ENCODE measurements at places on chromosomes 13 and 19. TPM values are rescaled to one million over a fixed set of nuclear protein-coding genes. Genes with fewer than 3 reads are reported as not detected.

LRRC25 gene
- total RNA-seq: 3.9 TPM

DNA sequence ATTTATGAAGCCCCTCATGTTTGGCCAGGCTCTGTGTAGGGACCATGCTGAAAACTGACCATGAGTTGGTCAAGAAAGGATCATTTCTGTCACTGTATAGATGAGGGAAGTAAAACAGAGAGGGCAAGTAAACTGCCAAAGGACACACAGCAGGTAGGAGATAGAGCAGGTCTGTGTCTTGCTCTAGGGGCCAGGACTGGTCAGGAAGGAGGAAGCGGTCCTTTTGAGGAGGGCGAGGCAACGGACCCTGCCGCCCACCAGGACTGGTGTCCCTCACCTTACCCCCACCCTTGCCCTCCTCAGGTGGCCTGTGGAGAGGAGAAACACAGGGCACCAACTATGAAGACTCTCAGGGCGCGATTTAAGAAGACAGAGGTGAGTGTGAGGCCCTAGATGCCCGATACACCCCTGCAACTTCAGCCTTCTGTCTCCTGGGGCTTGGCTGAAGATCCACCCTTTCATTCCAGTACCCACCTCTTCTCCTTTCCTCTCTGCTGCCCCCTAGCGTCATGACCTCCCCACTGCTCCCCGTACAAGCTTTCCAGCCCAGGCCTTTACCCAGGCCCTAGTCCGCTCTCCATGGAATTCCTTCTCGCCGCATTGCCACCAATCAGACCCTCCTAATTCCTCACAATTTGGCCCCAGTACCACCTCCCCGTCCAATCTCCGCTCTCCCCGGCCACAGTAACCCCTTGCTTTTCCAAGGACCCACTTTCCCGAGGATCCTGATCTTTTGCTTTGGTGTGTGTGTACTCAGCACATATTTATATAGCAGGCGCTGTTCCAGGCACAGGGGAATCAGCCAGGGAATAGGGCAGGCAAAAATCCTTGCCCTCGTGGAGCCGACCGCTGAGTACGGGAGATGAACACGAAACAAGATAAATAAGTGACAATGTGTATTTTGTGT, 3.9 kb downstream of the ANKRD24 start:
- H3K36me3 ChIP-seq: no peaks in the 10 kb centered on the region
- H3K4me1 ChIP-seq: peaks cover 14% of the 10 kb centered on the region
- no peaks in the 10 kb centered on the region for H3K27me3 ChIP-seq

OVOL3 gene
- not detected for total RNA-seq

- no peak overlapping the region for H3K27ac ChIP-seq
- H3K27me3 ChIP-seq: no peaks in the 10 kb centered on the region
- no peaks in the 10 kb centered on the region for H3K4me1 ChIP-seq
Observed at GRCh38 chr19:14015524-14016035, 9.5 kb upstream of the RFX1 start.

DNA sequence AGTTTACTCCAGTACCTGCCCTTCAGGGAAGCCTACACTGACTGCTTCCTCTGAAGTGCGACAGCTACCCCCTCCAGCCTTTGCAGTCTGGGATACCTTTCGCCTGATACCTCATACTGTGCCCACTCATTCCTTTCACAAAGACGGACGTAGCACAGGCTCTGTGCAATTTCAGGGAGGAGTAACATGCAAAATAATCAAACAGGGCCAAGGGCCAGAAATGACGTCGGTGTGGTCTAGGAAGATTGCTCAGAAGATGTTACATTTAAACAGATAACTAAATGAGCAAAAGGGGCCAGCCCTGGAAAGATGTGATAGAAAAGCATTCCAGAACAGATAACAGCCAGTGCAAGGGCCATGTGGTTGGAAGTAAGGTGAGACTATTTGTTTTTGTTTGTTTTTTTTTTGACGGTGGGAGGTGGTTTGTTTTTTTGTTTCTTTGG, 6.6 kb upstream of the DDX39A start:
- H3K27ac ChIP-seq: no peak overlapping the region
- H3K4me1 ChIP-seq: no peaks in the 10 kb centered on the region
- H3K27me3 ChIP-seq: no peaks in the 10 kb centered on the region

DNA sequence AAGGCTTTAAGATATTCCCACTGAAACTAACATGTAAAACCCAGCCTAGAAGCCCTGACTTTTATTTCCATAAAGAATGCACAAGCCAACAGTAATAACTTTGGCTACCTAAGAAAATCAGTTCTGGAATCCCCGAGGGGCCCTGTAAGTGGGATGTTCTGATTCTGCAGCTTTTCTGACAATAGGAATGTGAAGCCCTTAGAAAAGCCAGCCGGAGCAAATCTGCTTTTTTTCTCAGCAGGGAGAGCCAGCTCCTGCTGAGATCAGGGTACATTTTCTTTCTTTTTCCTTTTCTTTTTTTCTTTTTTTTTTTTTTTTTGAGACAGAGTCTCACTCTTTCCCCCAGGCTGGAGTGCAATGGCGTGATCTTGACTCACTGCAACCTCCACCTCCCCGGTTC, 8.0 kb upstream of the GARRE1 start:
- no peaks in the 10 kb centered on the region for H3K36me3 ChIP-seq
- H3K4me3 ChIP-seq: no peak overlapping the region
- no peak overlapping the region for H3K27ac ChIP-seq
- no peaks in the 10 kb centered on the region for H3K27me3 ChIP-seq
- no peak for DNase-seq

- no peak for DNase-seq
- H3K4me3 ChIP-seq: no peak overlapping the region
- H3K4me1 ChIP-seq: no peaks in the 10 kb centered on the region
- no peak overlapping the region for H3K27ac ChIP-seq
- no peaks in the 10 kb centered on the region for H3K36me3 ChIP-seq
- no peaks in the 10 kb centered on the region for H3K27me3 ChIP-seq
Observed at GRCh38 chr13:90375851-90376250, 971.6 kb upstream of the MIR17HG start.

DNA sequence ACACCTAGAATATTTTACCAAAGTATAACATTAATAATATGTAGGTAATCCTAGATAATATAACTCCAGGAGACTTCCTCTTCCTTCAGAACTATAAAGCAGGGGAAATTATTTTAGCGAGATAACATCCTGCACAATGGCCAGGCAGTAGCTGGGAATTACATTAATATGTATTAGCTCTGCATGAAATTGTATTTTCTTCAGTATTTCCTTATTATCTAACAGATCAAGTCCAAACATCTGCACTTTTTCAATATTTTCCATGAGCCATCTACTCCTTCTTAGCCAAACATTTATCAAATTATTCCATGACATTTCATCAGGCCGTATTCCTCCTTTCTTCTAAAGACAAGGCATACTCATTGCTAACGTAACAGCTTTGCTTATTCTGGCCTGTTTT, 98.8 kb upstream of the PCDH9 start:
- H3K4me3 ChIP-seq: no peak overlapping the region
- no peaks in the 10 kb centered on the region for H3K4me1 ChIP-seq
- no peaks in the 10 kb centered on the region for H3K36me3 ChIP-seq
- no peaks in the 10 kb centered on the region for H3K27me3 ChIP-seq
- DNase-seq: no peak
- H3K27ac ChIP-seq: no peak overlapping the region

MAN2B1 gene
- total RNA-seq: 49.1 TPM

ZNF100 gene
- total RNA-seq: 5.4 TPM

LGALS4 gene
- total RNA-seq: not detected

PIAS4 gene
- total RNA-seq: 14.0 TPM

- H3K4me1 ChIP-seq: peaks cover 75% of the 10 kb centered on the region
- no peak overlapping the region for H3K4me3 ChIP-seq
Observed at GRCh38 chr13:21053231-21053630, 8.2 kb downstream of the LATS2 start.

GRCh38 chr13:25214491-25215252, 42.6 kb upstream of the AMER2 start:
- no peak for DNase-seq
- no peaks in the 10 kb centered on the region for H3K27me3 ChIP-seq
- no peak overlapping the region for H3K4me3 ChIP-seq
- no peaks in the 10 kb centered on the region for H3K36me3 ChIP-seq
- H3K4me1 ChIP-seq: peaks cover 7% of the 10 kb centered on the region

- DNase-seq: no peak
- no peaks in the 10 kb centered on the region for H3K4me1 ChIP-seq
- H3K27ac ChIP-seq: no peak overlapping the region
- H3K27me3 ChIP-seq: no peaks in the 10 kb centered on the region
Observed at GRCh38 chr13:44074611-44075010, 194.9 kb downstream of the LACC1 start.

CALR3 gene
- total RNA-seq: not detected

DNA sequence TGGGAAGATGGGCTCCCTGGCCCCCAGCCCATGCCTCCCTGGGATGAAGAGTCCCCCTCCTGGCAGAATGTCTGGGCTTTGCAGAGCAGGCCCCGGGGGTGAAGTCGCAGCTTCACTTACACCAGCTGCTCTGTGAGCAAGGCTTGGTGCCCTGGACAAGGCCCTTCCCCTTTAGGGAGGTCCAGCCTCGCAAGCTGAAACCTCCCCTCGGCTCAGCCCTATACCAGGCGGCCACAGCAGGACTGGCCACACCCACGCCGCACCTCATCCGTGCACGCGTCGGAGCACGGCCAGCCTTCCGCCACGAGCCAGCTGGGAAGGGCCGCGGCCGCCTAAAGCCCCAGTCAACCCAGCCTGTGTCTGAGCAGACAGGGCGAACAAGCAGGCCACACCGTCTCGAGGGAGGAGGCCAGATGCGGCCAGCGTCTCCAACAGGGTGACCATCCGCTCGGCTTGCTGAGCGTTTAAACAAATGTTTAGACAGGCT, 83.2 kb upstream of the MCF2L start:
- H3K27me3 ChIP-seq: no peaks in the 10 kb centered on the region
- DNase-seq: no peak
- H3K4me1 ChIP-seq: peaks cover 10% of the 10 kb centered on the region
- H3K4me3 ChIP-seq: no peak overlapping the region
- no peak overlapping the region for H3K27ac ChIP-seq

DNA sequence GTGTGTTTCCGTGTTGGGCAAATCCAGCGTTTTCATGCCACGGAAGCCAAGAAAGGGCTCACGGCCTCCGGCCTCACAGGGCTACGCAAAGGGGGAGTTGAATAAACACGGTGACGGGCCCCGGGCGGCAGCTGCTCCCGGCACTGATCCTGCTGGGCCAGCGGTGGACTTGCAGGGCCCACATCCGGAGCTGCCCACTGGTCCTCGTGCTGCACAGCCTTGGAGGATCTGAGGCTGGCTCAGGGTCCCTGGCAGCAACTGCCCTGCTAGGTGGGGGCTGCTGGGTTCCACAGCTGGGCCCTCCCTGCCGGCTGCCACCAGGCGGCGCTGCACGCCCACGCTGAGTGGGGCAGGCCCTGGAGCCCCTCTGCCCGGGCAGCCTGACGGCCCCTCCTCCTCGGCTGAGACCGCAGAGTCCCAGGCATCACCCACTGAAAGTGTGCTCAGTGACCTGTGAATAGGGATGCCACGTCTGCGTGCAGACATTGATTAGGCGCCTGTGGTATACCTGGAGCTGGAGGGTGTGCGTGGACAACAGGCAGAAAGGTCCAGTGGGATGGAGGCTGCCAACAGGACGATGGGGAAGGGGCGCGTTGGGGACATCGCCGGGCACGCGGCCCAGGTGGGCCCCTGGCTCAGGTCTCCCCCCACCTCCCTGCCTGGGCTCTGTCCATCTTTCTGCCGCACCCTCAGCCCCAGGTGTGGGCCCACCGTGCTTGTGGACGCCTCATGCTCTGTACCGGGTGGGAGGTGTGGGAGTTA, 5.3 kb upstream of the HCN2 start:
- H3K4me1 ChIP-seq: peaks cover 17% of the 10 kb centered on the region
- no peak for DNase-seq
- no peak overlapping the region for H3K27ac ChIP-seq
- H3K36me3 ChIP-seq: peaks cover 28% of the 10 kb centered on the region
- H3K27me3 ChIP-seq: peaks cover 9% of the 10 kb centered on the region
- H3K4me3 ChIP-seq: no peak overlapping the region

DNA sequence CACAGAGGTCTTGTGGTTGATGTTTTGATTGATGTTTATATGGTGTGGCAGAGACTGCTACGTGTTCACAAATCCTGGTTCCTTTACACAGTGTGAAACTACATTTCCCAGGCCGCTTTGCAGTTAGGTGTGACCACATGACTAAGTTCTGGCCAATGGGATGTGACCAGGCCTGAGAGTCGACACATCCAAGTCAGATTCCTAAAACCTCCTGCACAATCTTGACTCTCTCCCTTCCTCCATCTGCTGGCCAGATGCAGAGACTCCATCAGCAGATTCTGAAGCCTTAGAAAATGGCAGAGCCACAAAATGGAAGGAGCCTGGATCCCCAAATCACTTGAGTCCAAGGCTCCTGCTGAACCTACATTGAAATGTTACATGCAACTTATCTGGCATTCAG, 12.6 kb downstream of the CD37 start:
- no peak overlapping the region for H3K4me3 ChIP-seq
- no peak overlapping the region for H3K27ac ChIP-seq
- H3K27me3 ChIP-seq: no peaks in the 10 kb centered on the region
- no peaks in the 10 kb centered on the region for H3K4me1 ChIP-seq
- H3K36me3 ChIP-seq: no peaks in the 10 kb centered on the region

COX6B2 gene
- 5.2 TPM for total RNA-seq

- no peak for DNase-seq
- H3K27ac ChIP-seq: peak within 1 kb of the TSS; percentile 92
- H3K4me1 ChIP-seq: peaks cover 48% of the 10 kb centered on the region
- H3K4me3 ChIP-seq: peak within 1 kb of the TSS; percentile 59
Observed at GRCh38 chr19:858868-859843, at the start of gene CFD. Gene CFD (plus strand): TSS chr19:859664. CDS start chr19:859690, 26 bp downstream.

- H3K27ac ChIP-seq: no peak overlapping the region
- DNase-seq: no peak
- H3K27me3 ChIP-seq: no peaks in the 10 kb centered on the region
- H3K4me1 ChIP-seq: no peaks in the 10 kb centered on the region
- no peak overlapping the region for H3K4me3 ChIP-seq
Observed at GRCh38 chr13:78383071-78383484, 220.3 kb downstream of the POU4F1 start.

DNA sequence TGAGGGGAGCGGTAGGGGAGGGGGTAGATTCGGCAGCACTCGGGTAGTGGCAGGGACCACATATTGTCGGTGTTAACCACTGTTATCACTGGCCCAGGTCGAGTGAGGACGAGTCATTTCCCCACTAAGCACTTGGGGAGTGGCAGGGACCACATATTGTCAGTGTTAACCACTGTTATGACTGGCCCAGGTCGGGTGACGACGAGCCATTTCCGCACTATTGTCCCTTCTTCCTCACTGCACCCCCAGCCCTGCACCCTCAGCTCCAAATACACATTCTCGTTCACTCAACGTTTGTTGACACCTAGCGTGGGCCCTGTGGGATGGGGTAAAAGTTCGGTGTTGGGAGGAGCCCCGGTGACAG, 467 bp upstream of the CLN5 start:
- no peaks in the 10 kb centered on the region for H3K36me3 ChIP-seq
- H3K27me3 ChIP-seq: no peaks in the 10 kb centered on the region
- peaks cover 24% of the 10 kb centered on the region for H3K4me1 ChIP-seq
- DNase-seq: no peak
- H3K4me3 ChIP-seq: peak overlapping the region; percentile 73

PSG2 gene
- total RNA-seq: not detected

DNA sequence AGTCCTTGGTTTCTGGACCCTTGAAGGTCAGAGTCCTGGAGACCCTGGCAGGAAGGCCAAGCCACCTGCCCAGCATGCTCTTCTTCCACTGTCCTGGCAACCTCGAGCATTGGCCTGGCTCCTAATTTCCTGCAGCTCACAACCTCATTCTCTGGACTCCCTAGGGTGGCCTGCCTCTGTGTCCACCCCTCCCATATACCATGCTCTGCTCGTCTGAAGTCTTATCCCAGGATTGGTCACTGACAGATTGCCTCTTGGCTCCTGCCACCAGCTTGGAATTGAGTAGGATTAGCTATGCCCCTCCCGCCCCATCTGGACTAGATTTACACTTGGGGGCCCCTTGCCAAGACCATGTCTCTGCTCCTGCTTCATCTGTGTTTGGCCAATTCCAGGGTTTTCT, 17.1 kb upstream of the WASF3 start:
- no peak overlapping the region for H3K27ac ChIP-seq
- no peak overlapping the region for H3K4me3 ChIP-seq
- no peak for DNase-seq
- H3K36me3 ChIP-seq: no peaks in the 10 kb centered on the region

All from vagina (tissue), 2 donors.